Stimulated activated CD4-positive, alpha-beta T cell treated with anti-CD3 and anti-CD28 coated beads, TNF-alpha, amount 100 ng/mL, for 4 hours (primary cell): ENCODE measurements at places on chromosomes 3 and 15.

DNA sequence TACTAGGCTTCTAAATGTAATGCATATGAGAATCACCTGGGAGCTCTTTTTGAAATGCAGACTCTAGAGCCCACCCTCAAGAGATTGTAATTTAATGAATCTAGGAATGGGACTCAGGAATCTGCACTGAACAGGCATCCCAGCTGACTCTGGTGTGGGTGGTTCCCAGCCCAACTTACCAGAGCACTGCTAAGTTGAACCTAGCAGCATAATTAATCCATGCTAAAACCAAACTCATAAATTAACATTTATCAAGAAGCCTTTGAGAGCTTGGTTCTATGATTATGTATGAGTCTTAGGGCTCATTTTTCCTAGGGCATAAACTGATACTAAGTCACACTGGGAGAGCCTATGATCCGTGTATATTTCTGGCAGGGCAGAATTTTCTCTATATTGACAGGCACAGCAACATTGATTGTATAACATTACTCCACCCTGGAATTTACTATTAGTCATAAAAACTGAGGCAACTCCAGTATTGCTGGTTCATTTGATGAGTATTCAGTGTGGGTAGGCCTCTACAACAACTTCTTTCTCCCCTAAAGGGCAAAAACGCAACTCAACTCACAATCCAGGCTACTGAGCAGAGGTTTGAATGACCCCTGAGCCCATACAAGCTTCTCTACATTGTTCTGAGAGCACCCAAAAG is 10.7 kb upstream of the CSTA start:
- DNase-seq: no peak

- DNase-seq: no peak
Observed at GRCh38 chr3:187628169-187628568, 42.0 kb downstream of the SST start.

DNA sequence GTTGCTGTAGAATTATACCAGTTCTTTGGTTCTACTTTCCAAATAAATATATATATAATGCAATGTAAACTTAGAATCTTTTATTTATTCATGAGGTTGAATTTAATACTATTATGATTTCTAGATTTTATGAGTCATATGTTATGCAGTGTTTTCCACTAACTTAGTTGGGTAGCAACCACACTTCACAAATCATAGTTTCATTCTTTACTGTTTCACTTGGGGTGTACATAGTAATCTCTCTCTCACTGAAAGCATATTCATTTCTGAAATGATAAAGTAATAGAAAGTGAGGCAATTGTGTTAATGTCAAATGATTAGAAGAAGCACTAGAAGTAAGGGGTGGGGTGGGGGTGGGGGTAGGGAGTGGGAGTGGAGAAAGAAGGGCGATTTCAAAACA is 52.6 kb downstream of the IQCH start:
- no peak for DNase-seq

DNA sequence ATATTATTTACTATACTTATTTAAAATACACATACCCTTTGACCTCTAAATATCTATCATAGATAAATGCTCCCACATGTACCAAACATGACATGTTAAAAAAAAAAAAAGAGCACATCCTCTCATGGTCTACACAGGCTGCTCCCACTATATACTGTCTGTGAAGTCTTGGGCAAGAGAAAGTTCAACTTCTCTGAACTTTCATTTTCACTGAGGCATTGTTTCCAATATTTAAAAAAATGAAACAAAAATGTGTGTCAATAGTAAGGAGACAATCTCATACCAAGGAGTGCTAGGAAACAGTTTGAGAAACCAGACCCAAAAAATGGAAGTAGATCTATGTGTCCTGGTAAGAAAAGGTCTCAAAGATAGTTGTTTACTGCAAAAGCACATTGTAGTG is 29.3 kb downstream of the SLC4A7 start:
- no peak for DNase-seq

- DNase-seq: no peak
Observed at GRCh38 chr3:55246033-55246432, 241.1 kb downstream of the WNT5A start.

DNA sequence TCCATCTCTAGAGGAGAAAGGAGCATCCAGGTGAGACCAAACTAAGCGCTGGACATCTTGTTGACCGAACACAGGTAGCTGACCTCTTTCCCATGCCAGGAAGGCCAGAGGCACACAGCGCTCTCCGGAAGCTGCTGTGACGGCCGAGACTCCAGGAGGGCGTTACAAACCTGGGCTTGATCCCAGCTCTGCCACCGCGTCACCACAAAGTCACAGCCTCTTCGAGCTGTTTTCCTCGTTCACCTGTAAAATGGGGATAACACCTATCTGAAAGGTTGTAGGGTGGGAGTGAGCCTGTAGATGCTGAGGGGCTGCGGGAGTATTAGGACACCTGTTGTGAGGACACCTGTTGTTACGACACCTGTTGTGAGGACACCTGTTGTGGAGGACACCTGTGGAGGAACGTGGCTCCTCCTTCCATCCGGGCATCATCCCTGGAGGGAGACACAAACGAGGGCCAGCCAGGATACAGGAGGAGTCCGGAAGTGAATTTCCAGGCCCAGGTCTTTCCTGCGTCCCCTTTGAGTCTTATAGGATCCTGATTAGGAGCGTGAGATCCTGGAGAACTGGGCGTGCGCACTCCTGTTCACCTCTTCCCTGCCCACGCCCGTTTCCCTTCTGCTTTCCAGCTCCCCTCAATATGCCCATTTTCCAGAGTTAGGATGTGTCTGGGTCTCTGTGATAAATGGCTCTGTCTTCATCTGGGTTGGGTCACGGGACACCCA is 2.3 kb upstream of the MUC4 start:
- no peak for DNase-seq

GRCh38 chr15:65048241-65048640 is 3.1 kb downstream of the SLC51B start:
- DNase-seq: no peak

- peak; percentile 14 for DNase-seq
Observed at GRCh38 chr15:80778964-80779657, at the start of gene CEMIP. Gene CEMIP (plus strand): TSS chr15:80779370. CDS start chr15:80873880, 94,510 bp downstream.

DNA sequence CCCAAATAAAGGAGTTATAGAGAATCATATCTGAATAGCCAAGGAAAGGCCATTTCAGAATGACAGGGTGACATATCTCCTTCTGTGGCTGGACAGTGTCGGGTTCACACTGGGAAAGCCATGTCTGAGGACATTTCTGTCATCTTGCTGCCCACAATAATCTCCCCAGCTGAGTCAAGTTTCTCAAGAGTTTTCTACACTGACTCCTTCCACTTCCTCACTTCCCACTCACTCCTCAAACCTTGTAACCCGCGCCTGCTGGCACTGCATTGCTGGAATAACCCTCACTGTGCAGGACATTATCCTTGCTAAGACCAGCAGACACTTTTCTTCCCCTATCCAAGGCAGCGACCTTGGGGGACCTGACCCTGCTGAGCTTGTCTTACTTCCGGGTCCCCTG is 5.3 kb upstream of the INSYN1 start:
- DNase-seq: no peak

GRCh38 chr15:36007699-36008098 is 461.7 kb upstream of the DPH6 start:
- DNase-seq: no peak

DNA sequence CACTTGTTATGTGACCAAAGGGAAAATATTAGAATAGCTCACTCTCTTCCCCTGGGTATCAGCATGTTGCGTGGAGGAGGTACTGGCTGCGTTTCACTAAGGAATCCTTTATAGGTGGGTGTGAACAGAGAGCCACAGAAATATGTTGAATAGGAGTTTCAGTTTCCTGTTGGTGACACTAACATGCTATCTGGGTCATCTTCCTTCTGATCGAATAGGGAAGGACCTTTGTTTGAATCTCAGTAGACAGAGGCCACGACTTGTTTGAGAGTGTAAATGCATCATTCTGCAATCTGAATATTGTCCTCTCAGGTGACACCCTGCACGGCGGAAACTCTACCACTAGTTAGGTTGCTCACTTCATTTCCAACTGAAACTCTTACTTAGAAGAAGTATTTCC is 157.9 kb upstream of the SLC2A2 start:
- DNase-seq: no peak

DNA sequence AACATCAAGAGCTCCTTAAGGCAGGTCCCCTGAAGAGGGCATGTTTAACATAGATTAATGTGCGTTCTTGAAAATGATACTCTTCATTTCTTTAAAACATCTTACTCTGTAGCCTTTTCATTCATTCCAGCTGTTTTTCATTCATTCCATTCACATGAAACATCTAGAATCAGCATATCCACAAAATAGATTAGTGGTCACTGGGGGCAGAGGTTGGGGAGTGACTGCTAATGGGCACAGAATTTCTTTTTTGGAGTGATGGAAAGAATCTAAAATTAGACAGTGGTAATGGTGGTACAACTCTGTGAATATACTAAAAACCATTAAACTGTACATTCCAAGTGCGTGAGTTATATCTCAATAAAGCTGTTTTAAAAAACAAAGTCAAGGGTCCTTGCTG is 15.4 kb upstream of the CXCR6 start:
- DNase-seq: no peak

- no peak for DNase-seq
Observed at GRCh38 chr15:72006382-72006781, 111.6 kb downstream of the MYO9A start.

- no peak for DNase-seq
Observed at GRCh38 chr3:58613236-58614132, 36.3 kb upstream of the FAM107A start.

DNA sequence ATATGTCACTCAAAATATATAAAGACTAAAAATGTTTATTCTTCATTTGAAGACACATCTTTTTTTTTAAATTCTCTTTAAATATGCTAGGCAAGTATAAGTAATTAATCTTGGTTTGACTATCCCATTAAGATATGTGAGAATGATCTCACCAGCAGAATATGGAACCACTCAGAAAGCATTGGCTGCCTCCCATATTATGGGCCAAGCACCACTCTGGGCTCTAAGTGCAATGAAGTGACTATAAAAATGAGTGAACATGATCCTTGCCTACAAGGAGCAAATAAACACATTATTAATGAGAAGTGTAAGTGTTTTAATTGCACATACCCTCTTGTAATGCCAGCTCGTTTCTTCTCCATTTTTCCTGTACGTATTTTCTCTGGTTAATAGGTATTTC is 328.5 kb downstream of the NAALADL2 start:
- DNase-seq: no peak

DNA sequence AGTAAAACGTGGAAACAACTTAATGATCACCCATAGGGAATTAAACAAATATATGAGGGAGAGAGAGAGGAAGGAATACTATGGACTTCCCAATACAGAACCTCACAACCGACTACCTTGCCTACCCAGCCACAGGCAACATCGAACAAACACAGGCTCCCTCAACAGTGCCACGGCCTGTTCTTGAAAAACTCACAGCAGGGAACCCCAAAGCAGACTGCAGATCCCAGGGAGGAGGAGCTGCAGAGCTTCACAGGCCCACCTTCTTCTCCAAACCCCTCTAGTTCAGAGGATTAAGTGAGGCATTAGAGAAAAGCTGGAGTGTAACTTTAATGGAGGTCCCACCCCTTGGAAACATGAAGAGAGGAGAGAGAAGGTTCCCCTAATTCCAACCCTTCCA is 110.2 kb downstream of the ST8SIA2 start:
- DNase-seq: no peak

GRCh38 chr3:8768364-8769087 is 887 bp downstream of the OXTR start:
- DNase-seq: no peak

DNA sequence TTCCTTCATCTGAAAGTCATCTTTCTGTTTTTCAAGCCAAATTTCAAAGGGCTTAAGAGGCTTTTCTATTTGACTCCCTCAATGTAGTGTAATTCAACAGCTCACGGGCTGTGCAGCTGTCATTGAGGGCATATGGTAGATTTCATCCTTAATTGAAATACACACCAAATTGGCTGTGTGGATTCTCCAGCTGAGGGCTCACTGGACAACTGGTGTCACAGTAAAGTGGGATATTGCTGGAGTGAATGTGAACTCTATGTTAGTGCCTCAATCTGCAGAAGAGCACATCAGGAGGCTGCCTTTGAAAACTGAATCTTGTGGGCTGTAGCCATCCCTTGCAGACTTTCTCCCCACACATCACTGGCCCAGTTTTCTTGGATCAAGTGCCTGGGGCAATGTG is 120.1 kb downstream of the GALK2 start:
- DNase-seq: no peak

DNA sequence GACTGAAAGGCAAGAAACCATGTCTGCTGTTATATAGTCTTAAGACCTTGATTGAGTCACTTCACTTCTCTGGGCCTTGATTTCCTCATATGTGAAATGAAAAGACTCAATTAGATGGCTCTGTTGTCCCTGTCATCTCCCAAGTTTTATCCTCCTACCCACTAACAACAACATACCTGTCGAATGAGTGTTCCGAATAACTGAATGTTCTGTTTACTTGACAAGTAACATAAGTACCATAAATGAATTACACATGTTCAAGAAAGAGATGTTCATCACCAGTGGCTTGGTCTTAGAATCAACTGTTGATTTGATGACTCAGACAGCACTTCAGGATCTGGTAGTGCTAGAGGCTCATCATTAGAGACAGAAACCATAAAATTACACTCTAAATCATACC is 311.7 kb downstream of the VPS13C start:
- no peak for DNase-seq

GRCh38 chr3:126293370-126294082 is 63.7 kb downstream of the KLF15 start:
- DNase-seq: no peak

DNA sequence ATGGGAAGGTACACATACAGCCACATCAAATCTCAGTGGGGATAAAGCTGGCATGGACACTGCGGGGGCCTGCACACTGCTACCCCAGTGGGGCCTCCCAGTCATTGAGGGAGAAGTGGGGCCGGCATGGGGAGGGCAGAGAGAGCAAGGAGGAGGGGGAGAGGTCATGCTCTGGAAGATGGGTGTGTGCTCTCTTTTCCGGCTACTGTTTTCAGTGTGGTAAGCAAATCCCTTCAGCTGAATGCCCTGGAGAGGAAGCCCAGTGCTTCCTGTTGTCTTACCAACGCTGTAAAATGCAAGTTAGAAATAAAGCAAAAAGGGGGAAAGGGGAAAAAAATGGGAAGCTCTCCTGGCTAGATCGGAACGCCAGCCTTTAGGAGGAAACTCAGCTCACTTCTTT is 30.8 kb downstream of the NRROS start:
- no peak for DNase-seq

GRCh38 chr15:42863572-42864239 is 56.9 kb downstream of the TTBK2 start:
- DNase-seq: no peak

- no peak for DNase-seq
Observed at GRCh38 chr15:77617476-77618230, 15.1 kb downstream of the LINGO1 start.
